Activated naive CD4-positive, alpha-beta T cell treated with anti-CD3 and anti-CD28 coated beads, Interleukin-2, amount 10 ng/mL, durations not matched to agents 7 days and 5 days (primary cell): ENCODE measurements at places on chromosomes 2 and 18.

GRCh38 chr18:35756506-35757117 is 175.1 kb downstream of the GALNT1 start:
- no peaks in the 10 kb centered on the region for H3K36me3 ChIP-seq
- DNase-seq, result peak; percentile 67
- peaks cover 31% of the 10 kb centered on the region for H3K27me3 ChIP-seq
- H3K27ac ChIP-seq, result no peak overlapping the region

DNA sequence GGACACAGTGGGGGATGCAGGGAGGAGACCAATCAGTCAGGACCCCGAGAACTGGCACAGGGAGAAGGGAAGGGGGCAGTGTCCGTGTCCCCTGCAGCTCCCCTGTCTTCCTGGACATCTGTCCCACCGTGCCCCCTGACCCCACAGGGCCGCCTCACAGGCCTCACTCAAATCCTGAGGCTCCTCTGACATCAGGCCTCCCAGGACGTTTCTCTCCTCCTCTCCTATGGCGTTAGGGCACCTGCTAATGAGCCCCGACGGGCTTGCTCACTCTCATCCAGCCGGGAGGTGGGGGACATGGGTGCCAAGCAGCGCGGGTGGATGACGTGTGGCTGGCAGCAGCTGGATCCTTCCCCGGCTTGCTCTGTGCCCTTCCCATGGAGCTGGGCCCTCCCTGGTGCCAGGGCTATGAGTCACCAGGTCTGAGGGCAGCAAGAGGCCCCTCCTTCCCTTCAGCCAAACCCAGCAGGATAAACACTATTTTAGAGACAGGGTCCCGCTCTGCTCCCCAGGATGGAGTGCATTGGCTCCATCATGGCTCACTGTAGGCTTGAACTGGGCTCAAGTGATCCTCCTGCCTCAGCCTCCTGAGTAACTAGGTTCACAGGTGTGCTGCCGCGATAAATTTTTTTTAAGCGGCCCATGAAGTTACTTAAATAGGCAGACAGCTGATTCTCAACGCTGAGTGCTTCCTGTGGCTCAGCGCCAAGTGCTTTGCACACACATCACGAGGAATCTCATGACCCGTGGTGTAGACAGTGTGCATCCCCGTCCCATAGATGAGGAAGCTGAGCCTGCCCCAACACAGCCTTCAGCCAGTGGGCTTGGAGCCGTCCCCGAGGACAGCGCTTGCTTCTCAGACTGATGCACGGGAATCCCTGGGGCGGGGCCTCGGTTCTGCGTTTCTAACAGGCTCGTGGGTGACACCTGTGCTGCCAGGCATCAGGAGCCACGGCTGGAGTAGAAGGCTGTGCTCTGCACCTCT is 64.5 kb upstream of the HDAC4 start:
- no peaks in the 10 kb centered on the region for H3K4me1 ChIP-seq
- H3K27me3 ChIP-seq, result peaks cover 4% of the 10 kb centered on the region
- DNase-seq, result no peak

DNA sequence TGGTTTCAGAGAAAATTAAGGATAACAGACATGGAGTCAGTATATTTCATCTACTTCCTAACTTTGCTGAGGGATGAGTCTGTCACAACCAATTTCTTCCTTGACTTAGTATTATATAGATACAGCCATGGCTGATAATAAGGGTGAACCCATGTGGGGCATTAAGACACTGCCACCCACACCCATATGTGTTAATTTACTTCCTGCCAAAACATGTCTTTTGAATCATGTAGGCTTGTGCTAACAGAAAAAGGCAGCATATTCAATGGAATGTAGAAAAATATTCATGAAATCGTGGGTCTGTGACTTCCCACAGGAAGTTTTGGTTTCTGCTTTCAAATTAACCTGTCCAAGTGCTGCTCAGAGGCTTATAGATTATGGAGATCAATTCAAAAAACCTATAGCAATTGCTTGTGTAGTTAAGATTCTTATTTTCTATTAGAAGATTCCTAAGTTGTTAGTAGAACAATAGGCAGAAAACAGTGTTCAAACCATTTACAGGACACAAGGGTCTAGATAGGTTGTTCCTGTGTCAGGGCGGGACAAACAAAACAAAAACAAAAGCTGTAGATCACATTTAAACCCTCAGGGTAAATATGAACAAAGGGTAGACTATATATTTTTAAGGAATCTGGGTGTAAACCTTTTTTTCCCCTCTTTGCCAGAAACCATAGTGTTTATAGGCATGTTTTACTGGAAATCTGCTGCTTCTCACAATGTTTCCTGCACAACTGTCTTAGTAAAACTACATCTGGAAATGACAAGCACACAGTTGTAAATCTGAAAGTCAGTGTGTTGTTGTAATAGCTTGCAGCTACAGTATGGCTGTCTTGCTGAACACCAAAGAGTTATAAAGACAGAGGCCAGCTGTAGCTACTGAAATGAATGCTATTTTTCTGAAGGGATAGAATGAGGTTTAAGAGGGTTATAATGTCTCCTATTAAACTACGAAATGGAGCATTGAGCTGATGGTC is 691.2 kb downstream of the EPHA4 start:
- no peak overlapping the region for H3K27ac ChIP-seq
- H3K36me3 ChIP-seq, result no peaks in the 10 kb centered on the region
- H3K27me3 ChIP-seq, result no peaks in the 10 kb centered on the region
- no peak overlapping the region for H3K4me3 ChIP-seq

DNA sequence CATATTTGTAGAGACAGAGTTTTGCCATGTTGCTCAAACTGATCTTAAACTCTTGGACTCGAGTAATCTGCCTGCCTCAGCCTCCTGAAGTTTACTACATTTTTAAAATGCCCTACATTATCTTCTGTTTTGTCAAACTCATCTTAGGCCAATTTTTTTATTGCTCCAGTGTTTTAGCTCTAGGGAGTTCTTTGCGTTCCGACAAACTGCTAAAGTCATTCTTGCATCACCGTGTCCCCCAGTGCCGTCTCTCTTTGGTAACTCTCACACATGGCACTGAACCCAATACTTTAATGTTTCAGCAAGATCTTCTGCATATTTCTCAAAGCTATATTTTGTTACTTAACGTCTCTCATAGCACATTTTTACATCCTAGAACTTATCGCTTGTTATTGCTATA is 440.9 kb upstream of the NRXN1 start:
- H3K27ac ChIP-seq, result no peak overlapping the region
- H3K4me3 ChIP-seq, result no peak overlapping the region
- DNase-seq, result no peak
- no peaks in the 10 kb centered on the region for H3K36me3 ChIP-seq

DNA sequence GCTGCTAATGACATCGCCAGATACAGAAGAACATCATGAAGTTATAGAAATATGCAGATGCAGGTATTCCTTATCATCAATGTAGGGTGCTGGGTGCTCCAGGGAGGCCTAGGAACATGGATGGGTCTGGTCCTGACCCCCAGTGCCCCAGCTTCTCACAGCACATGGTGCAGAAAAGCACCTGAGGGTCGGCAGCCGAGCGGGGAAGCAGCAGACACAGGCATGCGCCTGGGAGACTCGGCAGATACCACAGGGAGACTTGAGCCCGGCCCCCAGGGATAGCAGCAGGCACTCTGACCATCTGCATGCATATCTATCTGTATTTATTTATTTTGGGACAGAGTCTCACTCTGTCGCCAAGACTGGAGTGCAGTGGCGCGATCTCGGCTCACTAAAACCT is 43.2 kb downstream of the TMEM18 start:
- no peak overlapping the region for H3K27ac ChIP-seq
- H3K4me1 ChIP-seq, result peaks cover 5% of the 10 kb centered on the region
- H3K36me3 ChIP-seq, result no peaks in the 10 kb centered on the region
- peaks cover 13% of the 10 kb centered on the region for H3K27me3 ChIP-seq
- H3K4me3 ChIP-seq, result no peak overlapping the region

DNA sequence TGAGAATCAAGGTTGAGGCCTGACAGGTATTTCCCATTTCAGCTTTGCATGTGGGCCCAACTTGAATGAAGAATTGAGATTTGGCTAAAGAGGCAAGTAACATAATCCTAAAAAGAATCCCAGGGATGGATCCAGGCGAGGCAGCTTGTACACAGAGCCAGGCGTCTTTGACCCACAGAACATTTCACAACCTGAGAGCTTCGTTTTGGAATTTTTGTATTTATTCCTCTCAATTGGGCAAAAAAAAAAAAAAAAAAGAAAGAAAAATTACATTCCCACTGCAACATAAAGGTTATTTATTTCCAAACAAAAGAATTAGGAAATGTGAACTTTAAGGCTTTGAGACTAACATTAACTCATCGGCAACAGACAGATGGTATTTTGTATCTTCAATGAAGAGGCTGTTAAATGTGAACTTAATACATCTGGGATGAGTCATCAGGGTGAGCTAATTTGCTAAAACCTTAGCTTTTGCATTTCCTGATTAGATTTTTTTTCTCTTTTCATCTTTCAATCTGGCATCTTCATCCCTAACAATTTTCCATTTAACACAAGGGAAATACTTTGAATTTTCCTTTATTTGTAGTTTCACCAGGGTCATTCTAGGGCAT is 478.5 kb upstream of the TNP1 start:
- H3K36me3 ChIP-seq, result no peaks in the 10 kb centered on the region
- H3K27me3 ChIP-seq, result no peaks in the 10 kb centered on the region
- H3K27ac ChIP-seq, result no peak overlapping the region
- no peaks in the 10 kb centered on the region for H3K4me1 ChIP-seq
- DNase-seq, result no peak
- H3K4me3 ChIP-seq, result no peak overlapping the region

DNA sequence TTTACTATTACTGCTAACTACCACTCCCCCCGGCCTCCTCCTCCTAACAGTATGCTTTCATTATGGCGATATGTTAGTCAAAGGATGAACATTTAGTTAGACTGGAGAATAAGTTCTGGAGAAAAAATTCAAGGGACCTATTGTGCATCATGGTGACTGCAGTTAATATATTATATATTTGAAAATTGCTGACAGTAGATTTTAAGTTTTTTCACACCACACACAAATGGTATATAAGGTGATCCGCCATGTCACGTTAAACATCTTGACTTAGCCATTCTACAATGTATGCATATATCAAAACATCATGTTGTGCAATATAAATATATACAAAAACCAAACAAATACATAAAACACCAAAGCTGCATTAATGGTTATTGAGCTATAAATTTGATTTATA is 873.7 kb downstream of the CNTNAP5 start:
- H3K27ac ChIP-seq, result no peak overlapping the region
- no peaks in the 10 kb centered on the region for H3K36me3 ChIP-seq
- no peak for DNase-seq
- no peak overlapping the region for H3K4me3 ChIP-seq
- H3K4me1 ChIP-seq, result no peaks in the 10 kb centered on the region

GRCh38 chr18:58370612-58371011 is 258.3 kb downstream of the ALPK2 start:
- H3K27ac ChIP-seq, result no peak overlapping the region
- DNase-seq, result no peak
- H3K27me3 ChIP-seq, result no peaks in the 10 kb centered on the region
- H3K36me3 ChIP-seq, result no peaks in the 10 kb centered on the region

GRCh38 chr18:24936691-24937090 is 415.3 kb downstream of the ZNF521 start:
- H3K4me1 ChIP-seq, result no peaks in the 10 kb centered on the region
- no peak overlapping the region for H3K4me3 ChIP-seq
- no peaks in the 10 kb centered on the region for H3K27me3 ChIP-seq
- no peak for DNase-seq
- H3K36me3 ChIP-seq, result no peaks in the 10 kb centered on the region

GRCh38 chr2:102442967-102443828 is 20.2 kb downstream of the IL18RAP start:
- peak overlapping the region; percentile 17 for H3K4me3 ChIP-seq
- H3K4me1 ChIP-seq, result peaks cover 13% of the 10 kb centered on the region
- peak; percentile 61 for DNase-seq
- no peaks in the 10 kb centered on the region for H3K27me3 ChIP-seq
- H3K36me3 ChIP-seq, result peaks cover 4% of the 10 kb centered on the region
- H3K27ac ChIP-seq, result no peak overlapping the region

DNA sequence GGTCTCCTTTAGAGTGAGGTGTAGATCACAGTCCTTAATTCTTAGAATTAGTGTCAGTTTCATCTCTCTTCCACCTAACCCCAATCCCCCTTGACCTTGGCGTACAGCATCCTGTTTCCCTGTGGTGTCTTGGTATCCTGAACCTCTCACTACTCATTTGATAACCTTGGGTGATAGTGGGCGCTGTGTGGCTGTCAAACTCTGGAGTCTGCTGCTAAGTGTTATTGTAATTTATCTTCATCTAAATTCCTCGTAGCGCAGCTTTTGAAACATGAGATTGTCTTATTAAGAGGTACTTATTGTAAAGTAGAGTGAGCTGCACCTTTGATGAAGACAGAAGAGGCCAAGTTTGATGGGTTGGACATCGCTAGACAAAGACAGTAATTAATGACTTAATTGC is 222.6 kb upstream of the SPRED2 start:
- no peak for DNase-seq
- no peaks in the 10 kb centered on the region for H3K4me1 ChIP-seq
- H3K4me3 ChIP-seq, result no peak overlapping the region
- no peaks in the 10 kb centered on the region for H3K36me3 ChIP-seq

DNA sequence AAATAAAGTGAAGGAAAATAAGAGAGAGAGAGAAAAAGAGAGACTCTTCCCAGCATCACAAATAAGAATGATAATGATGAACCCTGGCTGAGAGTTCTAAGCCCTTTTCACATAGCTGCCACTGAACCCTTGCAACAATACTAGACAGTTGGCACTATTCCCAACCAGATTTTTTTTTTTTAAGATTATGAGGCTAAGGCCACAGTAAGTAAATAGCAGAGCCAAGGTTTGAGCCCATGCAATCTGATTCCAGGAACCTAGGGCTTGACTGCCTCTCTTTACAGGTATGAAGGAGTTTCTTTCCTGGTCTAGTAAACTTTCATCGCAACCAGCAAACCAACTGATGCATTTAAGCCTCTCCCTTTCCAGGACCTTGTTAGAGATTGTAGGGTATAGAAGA is 424.6 kb downstream of the NCKAP5 start:
- H3K4me1 ChIP-seq, result no peaks in the 10 kb centered on the region
- H3K4me3 ChIP-seq, result no peak overlapping the region
- DNase-seq, result no peak

DNA sequence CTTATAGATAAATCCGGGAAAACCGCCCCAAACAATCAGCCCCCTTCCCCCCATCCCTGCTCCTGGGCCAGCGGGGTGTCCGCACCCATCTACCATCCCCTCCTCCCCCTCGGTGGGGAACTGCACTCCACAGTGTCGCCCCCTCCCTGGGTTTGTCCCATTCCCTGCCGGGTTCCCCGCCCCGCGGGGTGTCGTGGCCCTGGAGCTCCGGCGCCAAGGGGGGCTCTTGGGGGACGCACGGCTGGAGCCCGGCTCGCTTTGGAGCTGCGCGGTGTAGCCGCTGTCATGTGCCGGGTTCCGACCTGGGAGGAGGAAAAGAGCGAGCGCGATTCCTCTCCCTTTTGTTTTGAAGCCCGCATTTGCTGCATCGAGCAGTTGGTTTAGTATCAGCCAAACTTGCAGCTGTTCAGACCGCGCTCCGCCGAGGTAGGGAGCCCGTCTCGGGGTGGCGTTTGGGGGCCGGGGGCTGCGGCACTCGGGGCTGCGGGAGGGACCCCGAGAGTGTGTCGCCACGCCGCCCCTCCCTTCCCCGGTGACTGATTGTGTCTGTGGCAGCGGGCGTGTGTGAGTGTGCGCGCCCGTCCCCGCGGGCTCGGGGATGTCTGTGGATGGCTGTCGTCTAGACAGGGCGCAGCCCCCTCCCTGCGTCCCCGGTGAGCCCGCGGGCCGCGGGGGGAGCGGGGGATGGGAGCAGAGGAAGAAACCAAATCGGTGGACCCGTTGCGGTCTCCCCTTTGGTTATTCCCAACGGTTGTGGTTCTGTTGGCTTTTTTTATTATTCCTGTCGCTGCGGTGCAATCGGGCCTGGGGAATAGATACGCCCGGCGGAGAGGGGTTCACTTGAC is 797 bp downstream of the CTIF start:
- peaks cover 28% of the 10 kb centered on the region for H3K4me1 ChIP-seq
- no peaks in the 10 kb centered on the region for H3K36me3 ChIP-seq
- H3K27me3 ChIP-seq, result peaks cover 63% of the 10 kb centered on the region
- peak; percentile 50 for DNase-seq
- H3K27ac ChIP-seq, result no peak overlapping the region
- peak overlapping the region; percentile 90 for H3K4me3 ChIP-seq
